ENCODE measurements at places on chromosomes 5 and 9.

- H3K27ac ChIP-seq: no peak overlapping the region
- peaks cover 5% of the 10 kb centered on the region for H3K4me1 ChIP-seq
- H3K36me3 ChIP-seq: no peaks in the 10 kb centered on the region
These were observed 427.1 kb upstream of the CHD1 start for GRCh38 chr5:99355881-99356280.

DNA sequence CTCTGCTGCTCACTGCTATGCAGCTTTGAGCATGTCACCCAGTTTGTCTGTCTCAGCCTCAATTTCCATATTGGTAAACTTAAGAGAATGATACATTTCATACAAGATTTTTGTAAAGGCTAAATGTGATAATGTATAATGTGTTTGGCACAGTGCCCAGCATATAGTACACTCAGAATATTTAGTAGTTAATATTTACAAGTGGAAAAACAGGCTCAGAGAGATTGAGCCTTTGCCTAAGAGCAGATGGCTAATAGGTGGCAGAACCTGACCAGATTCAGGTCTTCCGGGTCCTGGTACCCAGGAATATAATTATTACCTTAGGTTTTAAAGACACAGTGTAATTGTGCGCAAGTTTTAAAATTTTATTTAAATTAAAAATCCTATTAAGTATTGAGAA is 46.8 kb upstream of the KIAA1958 start:
- no peak overlapping the region for H3K4me3 ChIP-seq
- no peak overlapping the region for H3K27ac ChIP-seq
- DNase-seq: no peak
- H3K36me3 ChIP-seq: no peaks in the 10 kb centered on the region
- H3K4me1 ChIP-seq: no peaks in the 10 kb centered on the region
- H3K27me3 ChIP-seq: no peaks in the 10 kb centered on the region

GRCh38 chr5:73131711-73132425 is 11.5 kb downstream of the TMEM171 start:
- no peak for DNase-seq
- no peaks in the 10 kb centered on the region for H3K27me3 ChIP-seq
- no peaks in the 10 kb centered on the region for H3K36me3 ChIP-seq
- no peak overlapping the region for H3K4me3 ChIP-seq
- H3K27ac ChIP-seq: no peak overlapping the region

DNA sequence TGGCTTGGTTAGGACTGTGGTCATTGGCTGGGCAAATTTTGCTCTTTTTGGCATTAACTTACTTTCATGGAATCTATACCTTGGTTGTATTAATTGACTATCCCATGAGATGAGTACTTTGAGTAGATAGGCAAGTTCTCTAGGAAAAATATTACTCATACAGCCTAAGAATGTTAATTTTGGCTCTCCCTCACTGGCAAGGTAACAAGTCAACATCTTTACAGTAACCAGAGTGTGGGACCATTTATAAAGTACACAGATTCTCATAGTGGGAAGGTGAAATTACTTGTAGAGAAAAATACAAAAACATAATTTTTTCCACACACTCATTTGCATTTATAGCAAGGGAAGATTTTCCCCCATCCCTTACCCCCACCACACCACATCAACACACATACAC is 154.6 kb upstream of the ZNF608 start:
- H3K4me1 ChIP-seq: peaks cover 44% of the 10 kb centered on the region
- no peak overlapping the region for H3K27ac ChIP-seq
- H3K27me3 ChIP-seq: no peaks in the 10 kb centered on the region
- H3K4me3 ChIP-seq: no peak overlapping the region
- no peaks in the 10 kb centered on the region for H3K36me3 ChIP-seq

Data from neural progenitor cell (in vitro differentiated cells).